Stimulated activated CD4-positive, alpha-beta T cell treated with anti-CD3 and anti-CD28 coated beads, Interleukin-15, amount 100 ng/mL, for 1 hour (primary cell): ENCODE measurements at places on chromosomes 3 and 15.

- no peak for DNase-seq
Observed at GRCh38 chr3:172375206-172375850, 72.9 kb downstream of the GHSR start.

DNA sequence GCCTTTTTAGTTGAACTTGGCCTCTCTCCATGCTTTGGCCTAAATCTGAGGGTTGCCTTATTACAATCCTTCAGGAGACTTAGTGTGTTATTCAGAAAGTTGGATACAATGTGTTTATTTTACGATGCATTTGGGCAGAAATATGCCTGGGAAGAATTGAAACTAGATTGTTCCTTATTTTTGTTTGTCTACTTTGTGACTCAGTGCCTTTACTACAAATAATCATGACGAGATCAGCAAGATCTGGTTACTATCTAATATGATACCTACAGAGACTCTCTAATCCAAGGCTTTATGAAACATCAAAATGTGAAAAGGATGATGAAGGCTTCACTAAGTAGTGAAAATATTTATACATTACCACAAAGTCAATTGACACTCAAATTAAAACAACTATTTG, 82.2 kb downstream of the RBMS3 start:
- DNase-seq, result no peak

- no peak for DNase-seq
Observed at GRCh38 chr15:68414206-68414555, 17.8 kb downstream of the ITGA11 start.

DNA sequence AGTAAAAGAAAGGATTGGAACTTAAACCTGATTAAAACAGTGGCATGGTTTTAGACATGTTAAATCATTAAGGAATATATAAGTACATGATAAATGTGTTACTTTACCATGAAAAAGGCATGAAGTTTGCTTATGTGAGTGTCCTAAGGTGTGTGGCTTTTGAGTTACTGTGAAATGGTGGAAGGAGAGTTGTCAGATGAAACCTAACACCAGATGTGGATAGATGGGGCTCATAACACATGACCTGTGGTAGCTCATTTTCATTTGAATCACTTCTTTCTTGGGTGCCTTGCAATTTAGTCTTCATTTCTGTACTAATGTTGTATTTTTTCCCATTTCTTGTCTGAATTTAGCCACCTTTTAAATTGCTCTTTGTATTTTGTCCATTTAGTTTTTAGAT, 13.0 kb downstream of the MEF2A start:
- DNase-seq, result no peak

DNA sequence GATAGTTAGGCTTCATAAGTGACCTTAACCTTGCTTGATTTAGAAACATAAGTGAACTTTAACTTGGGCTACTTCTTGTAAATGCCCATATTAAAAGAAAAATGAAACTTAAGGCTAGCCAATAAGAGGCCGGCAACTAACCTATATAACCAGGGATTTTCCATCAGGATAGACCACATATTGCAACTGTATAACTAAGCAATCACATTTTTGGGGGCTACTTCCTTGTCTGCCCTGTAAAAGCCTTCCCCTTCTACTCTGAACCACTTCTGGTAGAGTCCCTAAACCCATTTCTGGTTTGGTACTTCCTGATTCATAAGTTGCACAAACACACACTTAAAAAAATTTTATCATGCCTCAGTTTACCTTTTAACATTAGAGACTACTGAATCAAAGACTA, 150.9 kb upstream of the UBE2E2 start:
- DNase-seq, result no peak
